ENCODE measurements at places on chromosomes 4 and X.

DNA sequence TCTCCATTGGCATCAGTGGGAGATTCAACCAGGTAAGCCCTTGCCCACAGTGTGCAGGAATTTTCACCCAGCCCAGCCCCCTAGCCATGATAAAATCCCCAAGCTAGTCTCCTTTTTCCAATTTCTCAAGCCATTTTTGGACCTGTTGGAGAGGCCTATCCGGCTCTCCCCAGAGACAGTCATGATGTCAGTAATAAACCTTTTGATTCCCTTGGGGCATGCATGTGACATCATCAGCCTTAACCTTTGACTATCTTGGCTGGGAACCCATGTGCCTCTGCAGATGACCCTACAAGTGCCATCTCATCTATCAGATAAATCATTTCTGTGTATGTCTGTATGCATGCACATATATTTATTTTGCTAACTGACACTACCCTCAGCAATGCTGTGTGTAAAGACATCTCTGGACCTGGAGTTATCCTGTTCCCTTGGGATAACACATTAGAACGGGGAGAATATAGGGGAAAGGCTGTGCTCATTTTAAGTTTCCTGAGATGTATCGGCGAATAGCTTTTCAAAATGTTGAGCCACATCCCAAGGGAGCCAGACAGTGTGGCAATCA, 51.0 kb downstream of the CYTL1 start:
- DNase-seq, result no peak

- DNase-seq, result no peak
Measured at GRCh38 chr4:37471971-37472370, 214.2 kb downstream of the RELL1 start.

DNA sequence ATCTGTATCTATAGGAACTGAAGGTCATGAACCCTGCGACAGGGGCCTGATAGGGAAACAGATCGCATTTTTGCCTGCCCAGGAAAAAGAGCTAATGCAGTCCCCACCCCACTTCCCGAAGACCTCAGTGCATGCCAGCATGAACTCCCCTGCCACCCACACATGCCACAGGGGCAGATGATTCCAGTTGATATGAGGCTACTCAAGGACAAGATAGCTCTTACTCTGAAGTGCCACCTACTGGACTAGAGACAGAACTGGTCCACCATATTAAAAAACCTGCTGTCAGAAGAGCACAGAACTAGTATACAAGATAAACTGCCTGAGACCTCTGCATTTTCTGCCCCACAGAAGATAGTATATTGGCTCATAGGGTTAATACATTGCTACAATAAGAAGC, 68.0 kb downstream of the YIPF7 start:
- DNase-seq, result no peak

DNA sequence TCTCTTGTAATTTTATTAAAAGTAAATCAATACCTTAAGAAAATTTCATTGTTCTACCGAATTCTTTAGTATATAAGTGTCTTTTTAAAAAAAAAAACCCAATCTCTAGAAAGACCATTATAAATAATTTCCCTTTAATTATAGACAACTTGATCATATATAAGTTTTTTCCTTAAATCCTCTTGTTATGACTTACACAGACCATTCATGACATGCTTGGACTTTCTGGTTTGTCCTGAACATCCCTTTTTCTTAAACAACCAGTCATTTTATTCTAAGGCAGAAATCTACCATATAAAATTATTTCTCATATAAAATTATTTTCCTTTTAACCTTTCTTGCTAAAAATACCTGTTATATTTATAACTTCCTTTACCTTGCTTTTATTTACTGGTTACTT, 15.4 kb upstream of the FHDC1 start:
- no peak for DNase-seq

- no peak for DNase-seq
Measured at GRCh38 chrX:58025979-58026378, 115.7 kb upstream of the ZXDA start.

- no peak for DNase-seq
Measured at GRCh38 chr4:139950568-139950967, 203.4 kb downstream of the MAML3 start.

DNA sequence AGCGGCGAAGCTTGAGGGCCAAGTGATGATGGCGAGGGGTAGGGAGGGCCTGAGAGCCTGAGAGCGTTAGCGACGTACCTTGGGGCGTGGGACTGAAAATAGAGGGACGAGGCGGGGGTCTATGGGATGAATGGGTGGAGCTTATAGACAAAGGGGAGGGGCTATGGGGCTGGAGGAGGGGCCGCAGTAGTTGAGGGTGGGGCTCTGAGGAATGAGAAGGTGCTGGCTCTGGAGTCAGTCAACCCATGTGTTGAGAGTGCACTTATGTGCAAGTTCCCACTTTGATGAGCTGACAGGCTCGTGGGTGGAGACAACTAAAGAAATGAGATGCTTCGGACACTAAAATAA, 488 bp downstream of the TBC1D25 start:
- DNase-seq, result no peak

GRCh38 chr4:121143131-121143530, 21.0 kb downstream of the TNIP3 start:
- no peak for DNase-seq

- DNase-seq, result no peak
Measured at GRCh38 chr4:61913619-61914018, 713.5 kb downstream of the ADGRL3 start.

GRCh38 chrX:104118765-104119164, 6.4 kb downstream of the ZCCHC18 start:
- DNase-seq, result no peak

DNA sequence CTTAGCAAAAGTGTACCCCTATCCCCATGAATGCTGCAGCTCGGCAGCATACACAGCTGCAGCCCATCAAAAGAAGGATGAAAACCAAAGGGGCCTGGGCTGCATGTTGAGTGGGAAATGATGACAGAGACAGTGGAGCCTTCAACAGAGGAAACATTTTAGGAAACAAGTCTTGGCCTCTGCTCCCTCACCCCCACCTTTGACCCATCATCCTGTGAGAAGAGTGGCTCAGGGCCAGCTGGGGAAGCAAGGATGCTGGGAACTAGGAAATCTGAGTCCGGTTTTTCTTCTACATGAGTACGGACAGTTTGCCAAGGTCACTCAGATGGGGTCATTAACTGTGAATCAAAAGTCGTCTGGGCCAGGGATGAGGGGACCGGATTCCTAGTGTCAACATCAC, 37.2 kb downstream of the IDS start:
- no peak for DNase-seq

- DNase-seq, result no peak
Measured at GRCh38 chr4:48193921-48194468, 59.9 kb upstream of the TXK start.

DNA sequence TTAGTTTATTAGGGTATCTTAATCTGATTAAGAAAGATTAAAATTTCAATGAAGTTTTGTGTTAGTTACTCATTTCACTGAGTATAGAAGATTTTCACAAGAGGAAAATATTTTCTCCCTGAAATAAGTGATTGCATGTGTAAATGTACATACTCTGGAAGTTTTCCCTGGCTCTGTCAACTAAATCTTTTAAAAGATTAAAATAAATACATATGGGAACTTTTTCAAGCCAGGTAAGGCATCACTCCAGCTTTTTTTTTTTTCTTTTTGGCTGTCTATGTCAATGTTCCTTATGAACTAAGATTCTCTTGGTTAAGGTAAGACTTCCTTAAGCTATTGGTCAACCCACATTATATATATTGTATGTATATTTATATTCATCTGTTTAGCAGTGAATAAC, 117.6 kb downstream of the CBR4 start:
- DNase-seq, result no peak
